GM13976 (cell line): ENCODE measurements at places on chromosomes 7 and 10.

- DNase-seq = no peak
Observed at GRCh38 chr10:36542493-36542892, 582.9 kb upstream of the ANKRD30A start.

- DNase-seq = no peak
Observed at GRCh38 chr10:132173185-132173584, 13.6 kb upstream of the DPYSL4 start.

DNA sequence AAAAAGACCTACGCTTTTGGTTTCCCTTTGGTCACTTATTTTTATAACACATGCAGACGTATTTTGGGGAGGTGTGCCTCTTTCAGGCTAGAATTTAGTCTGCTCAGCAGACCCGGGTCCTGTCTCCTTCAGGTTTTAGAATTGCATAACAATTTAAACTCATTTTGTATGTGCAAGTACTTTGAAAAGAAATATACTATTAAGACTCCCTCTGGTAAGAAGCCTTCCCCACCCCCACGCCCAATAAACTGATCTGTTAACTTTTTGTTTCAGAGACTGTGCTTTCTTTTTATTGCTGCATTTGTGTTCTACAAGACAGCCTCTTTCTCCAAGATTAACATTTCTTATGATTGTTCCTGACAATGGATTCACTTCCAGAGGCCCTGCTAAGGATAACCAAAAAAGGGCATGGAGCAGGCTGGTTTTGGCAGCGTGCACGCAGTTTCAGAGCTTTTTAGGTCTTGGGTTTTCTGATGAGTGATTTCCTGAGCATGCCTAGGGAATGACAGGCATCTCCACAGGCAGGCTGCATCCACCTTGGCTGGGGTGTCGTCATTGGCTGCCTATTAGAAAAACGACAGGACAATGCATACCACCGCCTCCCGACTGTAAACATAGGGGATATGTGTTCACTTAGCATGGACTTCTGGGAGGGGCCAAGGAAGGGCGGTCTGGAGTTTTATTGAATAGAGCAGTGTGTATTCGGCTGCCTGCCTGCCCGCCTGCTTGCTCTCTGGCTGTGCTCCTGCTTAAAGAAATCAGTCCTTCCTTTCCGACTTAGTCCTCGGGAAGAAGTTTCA lies at the start of gene CALD1:
Gene CALD1 (plus strand): TSS at position 694 of the 800 bp plus-strand sequence. CDS start 88,100 bp downstream, outside the sequence.
- DNase-seq = no peak

DNA sequence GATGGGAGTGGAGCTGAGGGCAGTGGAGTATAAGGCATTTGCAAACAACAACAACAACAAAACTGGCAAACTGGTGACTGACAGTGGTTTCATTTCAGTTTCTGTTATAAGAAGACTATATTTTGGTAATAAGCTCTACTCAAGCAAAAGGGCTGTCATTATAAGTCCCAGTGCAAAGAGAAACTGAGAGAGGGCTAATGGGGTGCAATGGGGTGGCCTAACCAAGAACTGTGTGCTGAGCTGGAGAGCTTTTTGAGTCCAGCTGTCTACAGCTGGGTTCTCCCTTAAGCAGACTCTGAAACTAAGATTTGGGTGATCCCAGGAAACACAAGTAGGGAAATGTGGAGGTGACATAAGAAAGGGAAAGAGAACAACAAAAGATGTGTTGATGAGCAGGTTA lies 439.3 kb downstream of the ADRA2A start:
- DNase-seq = no peak

- no peak for DNase-seq
Observed at GRCh38 chr7:1255817-1256340, 23.2 kb downstream of the UNCX start.

GRCh38 chr10:122498521-122498920 lies 37.2 kb downstream of the HTRA1 start:
- DNase-seq = no peak

- no peak for DNase-seq
Observed at GRCh38 chr7:99930376-99930775, 956 bp upstream of the GJC3 start.

DNA sequence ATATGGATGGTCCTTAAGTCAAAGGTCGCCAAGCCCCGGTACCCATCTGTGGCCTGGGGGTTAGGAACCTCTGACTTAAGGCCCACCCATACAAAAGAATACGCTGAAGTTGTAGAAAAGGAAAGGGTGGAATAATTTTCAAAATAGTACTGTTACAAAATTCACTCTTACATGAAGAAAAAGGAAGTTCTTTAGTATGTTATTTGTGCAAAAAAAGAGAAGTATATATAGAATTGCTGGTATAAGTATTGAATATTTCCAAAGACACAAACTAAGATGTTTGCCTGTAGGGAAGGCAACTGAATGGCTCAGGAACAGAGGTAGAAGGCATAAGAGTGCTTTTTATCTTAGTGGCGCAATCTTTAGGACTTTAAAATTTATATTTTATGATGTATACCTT lies 78.7 kb downstream of the PRLHR start:
- no peak for DNase-seq

- no peak for DNase-seq
Observed at GRCh38 chr7:64775289-64775688, 18.9 kb upstream of the ZNF138 start.

- no peak for DNase-seq
Observed at GRCh38 chr7:15715435-15715834, 29.0 kb upstream of the MEOX2 start.

DNA sequence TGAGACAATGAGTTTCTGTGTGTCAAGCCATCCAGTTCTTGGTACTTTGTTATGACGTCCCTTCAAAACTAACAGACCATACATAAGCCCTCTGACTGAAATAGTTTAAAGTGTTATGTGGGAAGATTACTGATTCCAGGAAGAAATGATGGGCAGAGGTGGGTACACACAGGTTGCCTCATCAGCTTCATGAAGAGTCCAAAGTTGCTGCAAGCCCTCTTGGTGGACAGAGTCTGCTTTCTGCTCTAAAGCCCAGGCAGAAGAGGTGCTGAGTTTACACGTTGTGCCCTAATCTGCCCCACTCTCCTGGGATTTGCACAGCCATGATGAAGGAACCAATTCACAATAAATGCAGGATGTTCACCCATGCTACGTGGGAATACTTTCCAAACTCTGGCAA lies 187.4 kb downstream of the PARD3 start:
- DNase-seq = no peak

DNA sequence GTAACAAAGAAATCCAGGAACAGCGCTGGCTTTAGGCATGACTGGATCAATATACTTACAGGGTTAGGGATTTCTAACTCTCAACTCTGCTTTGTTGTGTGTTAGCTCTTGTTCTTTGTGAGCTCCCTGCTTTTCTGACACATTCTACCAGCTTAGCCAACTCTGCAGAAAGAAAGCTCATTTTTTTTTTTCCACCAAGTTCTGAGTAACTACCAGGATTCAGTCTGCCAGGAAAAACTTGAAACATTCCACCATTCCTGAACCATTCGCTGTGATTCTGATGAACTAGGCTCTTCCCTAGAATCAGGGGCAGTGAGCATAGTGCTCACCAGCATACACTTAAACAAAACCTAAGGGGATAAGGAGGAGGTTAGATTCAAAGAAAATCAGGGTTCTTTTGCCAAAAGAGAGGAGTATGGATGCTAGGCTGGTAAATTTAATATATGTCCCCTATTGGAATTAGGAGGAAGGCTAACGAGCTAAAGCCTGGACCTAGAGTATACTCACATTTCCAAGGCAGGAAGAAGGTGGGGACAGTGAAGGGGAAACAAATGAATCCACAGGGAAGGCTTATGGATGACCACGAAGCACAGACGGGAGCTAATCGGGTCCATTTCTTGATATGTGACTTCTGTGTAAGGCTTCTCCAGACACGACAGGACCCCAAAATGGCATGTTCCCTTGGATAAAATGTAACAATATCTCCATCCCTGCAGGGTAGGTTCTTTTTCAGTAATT lies 183.4 kb downstream of the PRKG1 start:
- no peak for DNase-seq

DNA sequence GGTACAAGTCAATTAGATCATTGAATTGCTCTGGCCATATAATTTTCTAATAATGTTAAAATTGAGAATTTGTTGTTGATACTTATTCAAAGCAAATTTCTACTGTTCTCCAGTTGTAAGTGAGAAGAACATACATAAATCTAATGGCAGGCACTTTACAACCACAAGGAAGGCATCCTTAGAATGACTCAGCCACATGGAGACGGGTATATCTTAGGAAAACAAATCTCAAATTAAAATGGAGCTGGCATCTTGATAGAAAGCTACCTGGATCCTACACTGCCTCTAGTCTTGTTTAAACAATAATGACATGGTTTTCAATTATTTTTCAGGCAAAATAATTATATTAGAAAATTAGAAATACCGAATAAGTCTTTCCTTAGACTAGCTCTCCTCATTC lies 1183.7 kb upstream of the SORCS1 start:
- DNase-seq = no peak

DNA sequence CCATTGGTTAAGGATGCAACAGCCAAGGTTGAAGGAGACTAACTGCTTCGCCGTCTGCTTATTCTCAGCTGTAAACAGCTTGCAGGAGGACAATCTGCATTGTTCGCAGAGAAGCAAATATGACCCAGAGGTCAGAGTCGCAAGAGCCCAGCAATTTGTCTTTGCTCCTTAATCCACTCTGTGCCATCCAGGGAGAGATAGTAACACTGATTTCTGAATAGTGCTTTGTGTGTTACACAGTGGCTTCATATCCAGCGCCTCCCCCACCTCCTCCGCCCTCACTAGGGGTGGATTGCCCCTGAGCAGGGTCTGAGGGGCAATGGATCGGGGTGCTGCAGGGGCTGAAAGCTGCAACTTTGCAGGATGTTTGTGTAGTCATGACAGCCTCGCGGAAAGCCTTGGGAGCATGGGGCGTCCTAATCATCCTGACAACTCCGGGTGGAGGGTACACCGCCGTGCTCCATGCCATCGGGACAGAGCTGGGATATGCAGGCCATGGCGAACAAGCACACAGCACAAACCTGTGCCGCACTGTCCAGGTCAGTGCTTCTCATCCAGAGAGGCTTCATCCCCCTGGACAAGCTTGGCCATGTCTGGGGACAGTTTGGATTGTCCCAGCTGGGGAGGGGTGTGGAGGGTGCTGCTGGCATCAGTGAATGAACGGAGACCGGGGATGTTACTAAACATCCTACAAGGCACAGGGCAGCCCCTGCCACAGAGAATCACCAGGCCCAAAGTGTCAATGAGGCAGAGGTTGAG lies 103.1 kb upstream of the INSIG1 start:
- DNase-seq = no peak

DNA sequence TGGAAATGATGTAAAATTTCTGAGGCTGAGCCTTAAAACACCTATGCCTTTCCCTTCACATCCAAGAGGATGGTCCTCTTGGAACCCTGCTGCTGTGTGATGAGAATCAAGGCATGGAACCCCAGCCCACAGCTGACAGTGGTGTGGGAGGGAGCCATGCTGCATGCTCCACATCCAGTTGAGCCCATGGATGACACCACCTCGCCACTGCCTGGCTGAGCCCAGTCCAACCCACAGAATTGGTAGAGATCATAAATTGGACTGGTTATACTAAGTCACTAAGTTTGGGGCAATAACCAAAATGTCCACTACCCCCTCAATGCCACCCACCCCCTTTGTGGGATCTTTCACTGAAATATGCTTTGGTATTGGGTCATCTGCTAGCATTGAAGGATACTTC lies 45.9 kb upstream of the C10orf90 start:
- DNase-seq = no peak

DNA sequence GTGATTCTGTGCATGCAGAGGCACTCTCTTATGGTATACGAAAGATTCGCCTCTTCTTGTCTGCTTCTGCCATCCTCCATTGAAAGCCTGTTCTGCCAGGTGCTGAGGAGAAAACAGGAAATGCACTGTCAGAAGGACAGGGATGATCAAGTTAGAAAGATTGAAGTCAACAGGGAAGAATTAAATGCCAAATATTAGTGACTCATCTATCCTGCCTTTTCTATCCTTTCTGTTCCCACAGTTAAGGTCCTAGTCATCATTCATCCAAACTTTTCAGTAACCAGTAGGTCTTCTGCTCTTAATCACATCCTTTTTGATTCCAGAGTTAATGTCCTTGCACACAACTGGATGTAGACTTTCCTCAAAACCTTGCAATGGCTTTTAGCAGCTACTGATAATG lies 4.8 kb upstream of the ZNF783 start:
- no peak for DNase-seq

GRCh38 chr10:6739530-6740174 lies 159.6 kb upstream of the PRKCQ start:
- DNase-seq = no peak

- no peak for DNase-seq
Observed at GRCh38 chr7:133678137-133678814, 425.4 kb downstream of the EXOC4 start.

DNA sequence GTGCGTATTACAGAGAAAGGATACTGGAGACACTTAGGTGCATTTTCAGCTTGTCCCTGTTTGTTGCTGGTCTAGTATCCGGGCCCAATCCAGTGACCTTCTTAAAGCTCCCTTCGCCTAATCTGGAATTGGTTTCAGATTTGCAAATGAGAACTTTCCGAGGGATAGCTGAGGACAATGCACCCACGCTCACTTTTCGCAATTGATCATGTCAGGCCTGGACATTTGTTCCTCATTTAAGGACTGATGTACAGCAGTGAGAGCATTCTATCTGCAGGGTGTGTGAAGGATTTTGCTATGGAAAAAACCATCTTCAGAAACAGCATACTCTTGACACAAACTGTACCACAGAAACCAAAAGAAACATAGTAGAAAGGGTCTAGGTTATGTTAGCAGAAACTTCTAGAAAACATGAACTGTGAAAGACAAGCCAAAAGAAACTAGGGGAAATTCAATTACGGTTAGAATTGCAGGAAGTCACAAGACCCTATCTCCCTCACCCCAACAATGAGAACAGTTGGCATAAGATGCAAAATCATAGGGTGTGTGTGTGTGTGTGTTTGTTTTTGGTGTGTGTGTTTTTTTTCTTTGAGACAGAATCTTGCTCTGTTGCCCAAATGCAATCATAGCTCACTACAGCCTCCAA lies 331.1 kb downstream of the CALN1 start:
- DNase-seq = no peak

DNA sequence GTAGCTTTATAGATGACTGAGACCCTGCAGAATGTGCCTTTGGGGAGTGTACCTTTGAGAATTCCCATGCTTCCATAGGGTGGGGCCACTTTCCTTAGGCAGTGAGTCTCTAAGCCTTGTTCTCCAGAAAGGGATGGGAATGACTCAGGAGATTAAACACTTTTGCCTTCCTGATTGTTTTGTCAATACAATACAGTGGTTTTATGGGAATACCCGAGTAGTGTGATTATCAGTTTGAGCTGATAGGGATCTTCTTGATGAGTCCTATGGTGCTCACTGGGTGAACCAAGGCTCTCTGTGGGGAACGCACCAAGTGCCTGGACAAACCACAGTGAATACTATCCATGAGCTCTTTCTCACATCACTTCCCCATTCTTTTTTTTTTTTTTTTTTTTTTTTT lies 6.3 kb downstream of the MYOF start:
- no peak for DNase-seq

GRCh38 chr10:55214608-55215007 lies 413.6 kb upstream of the PCDH15 start:
- DNase-seq = no peak
